GM13976 (cell line): ENCODE measurements at places on chromosomes 6 and 20.

DNA sequence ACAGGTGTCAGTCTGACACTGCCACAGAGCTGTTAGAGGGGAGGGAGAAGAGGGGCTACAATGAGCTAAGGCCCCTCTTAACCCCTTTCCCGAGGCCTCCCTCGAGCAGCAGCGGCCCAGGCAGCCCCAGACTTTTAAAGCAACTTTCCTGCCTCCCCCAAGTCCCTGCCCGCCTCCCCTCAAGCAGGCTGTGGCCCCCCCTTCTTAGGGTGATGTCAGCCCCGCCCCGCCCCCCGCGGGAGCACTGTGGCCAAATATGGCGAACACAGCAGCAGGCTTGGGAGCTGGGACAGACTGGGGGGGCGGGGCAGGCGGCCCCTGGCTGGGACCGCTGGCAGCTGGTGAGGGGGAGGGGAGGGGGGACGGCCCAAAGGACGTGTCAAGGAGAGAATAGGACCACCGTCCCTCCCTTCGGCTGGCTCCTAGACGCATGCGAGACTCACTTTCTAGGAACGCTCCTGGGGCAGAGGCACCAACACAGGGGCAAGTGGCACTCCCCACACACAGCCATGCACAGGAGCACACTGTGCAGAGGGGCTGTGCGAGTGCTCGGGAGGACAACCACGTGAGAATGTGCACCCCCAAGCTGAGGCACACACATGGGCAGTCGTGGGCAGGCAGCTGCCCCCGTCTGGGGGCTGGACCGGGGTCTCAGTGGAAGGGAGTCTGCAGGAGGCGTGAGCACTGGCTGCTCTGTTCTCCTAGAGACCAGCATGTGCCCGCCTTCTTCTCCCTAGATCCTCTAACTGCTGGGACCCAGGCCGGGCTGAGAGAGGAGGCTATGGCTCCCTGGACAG is 6.7 kb downstream of the TEAD3 start:
- no peak for DNase-seq

- DNase-seq, result no peak
These were observed 161.4 kb downstream of the CLIC5 start for GRCh38 chr6:45854149-45854742.

DNA sequence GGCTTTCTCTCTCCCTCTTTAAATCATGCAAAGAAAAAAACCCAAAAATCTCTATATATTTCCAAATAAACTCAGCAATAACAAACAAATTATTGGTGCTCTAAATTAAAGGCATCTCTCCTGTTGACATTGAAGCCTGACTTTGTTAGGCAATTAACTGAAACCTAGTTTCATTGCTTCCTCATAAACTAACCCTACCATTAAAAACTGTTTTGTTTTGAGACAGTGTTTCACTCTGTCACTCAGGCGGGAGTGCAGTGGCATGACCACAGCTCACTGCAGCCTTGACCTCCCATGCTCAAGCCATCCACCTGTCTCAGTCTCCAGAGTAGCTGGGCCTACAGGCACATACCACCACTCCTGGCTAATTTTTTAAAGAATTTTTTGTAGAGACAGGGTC is 34.9 kb downstream of the PIGU start:
- DNase-seq, result no peak

DNA sequence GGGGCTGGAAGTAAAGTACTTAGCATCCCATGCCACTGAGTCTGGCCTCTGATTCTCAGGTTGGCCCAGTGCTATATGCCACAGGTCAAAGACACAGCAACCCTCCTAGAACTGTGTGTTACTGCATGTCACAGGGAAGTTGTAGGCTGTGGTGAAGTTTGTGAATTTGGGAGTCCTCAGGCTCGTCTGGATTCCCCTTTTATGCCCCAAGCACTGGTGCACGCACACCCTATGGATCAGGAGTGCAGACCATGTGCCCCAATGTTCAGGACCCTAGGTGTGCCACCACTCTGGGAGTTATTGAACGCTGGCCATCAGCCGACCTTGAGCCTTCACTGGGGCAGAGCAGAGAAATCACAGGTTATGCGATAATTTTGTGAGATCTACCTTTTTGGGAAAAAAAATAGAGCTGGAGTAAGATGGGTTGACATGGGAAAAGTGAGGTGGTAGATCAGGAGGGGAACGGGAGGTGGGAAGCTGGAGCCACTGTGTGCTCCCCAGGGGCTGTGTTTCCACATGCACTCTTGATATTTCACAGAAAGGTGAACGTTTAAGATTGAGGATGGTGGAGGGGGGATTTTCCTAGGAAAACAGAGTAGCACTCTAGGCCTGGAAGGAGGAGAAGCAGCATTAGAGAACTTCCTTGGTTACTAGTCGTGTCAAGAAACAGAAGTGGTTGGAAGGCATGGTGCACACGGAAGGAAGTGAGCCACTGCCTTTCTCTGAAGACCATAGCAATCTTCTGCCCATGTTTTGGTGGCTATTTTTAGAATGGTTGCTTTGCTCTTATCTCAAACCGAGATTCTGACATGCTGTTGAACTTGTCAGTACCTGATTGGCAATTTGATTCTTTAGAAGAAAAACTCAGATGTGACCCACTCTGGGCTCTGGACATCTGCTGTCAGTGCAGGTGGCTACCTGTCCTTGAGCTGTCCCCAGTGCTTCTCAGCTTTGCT is 44.1 kb downstream of the DUSP22 start:
- peak; percentile 70 for DNase-seq

GRCh38 chr20:40110311-40110831 is 578.7 kb downstream of the MAFB start:
- DNase-seq, result no peak

- DNase-seq, result no peak
These were observed 555.3 kb upstream of the CHD6 start for GRCh38 chr20:42173440-42173839.

GRCh38 chr6:156910938-156911337 is 133.8 kb downstream of the ARID1B start:
- DNase-seq, result no peak

GRCh38 chr20:40506537-40506939 is 182.5 kb downstream of the MAFB start:
- DNase-seq, result no peak

DNA sequence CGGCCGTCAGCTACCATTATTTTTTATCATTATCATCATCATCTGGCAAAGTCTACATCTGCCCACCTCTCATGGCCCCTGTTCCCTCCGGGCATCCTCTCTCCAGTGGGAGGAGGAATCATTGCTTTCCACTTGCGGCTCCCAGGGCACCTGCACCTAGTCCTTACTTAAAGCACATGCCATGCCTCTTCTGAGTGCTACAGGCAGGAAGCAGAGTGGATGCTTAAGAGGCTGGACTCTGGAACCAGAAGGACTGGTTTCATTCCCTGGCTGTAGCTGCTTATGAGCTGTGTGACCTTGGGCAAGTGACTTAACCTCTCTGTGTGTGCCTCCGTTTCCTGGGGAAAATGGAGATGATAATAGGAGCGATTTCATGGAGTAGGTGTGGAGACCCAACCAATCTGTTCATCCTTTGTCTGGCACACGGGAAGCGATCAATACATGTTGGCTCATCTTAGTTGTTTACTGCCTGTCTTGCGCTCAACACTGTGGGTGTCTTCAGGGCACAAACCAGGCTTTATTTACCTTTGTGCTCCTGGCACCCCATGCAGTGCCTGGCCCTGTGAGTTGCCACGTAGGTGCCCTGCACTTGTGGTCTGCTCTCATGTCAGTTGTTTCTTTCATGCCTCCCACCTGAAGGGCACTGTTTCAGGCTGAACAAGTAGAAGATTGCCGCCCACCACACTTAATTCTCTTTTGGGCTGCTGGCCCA is 317.0 kb upstream of the SULF2 start:
- DNase-seq, result no peak

GRCh38 chr20:60512443-60512842 is 554.2 kb downstream of the CDH26 start:
- DNase-seq, result no peak

- DNase-seq, result no peak
These were observed 317.6 kb downstream of the HDGFL1 start for GRCh38 chr6:22886650-22887581.
